ENCODE measurements at places on chromosomes 3 and 15. TPM values are rescaled to one million over a fixed set of nuclear protein-coding genes. Genes with fewer than 3 reads are reported as not detected.

DNA sequence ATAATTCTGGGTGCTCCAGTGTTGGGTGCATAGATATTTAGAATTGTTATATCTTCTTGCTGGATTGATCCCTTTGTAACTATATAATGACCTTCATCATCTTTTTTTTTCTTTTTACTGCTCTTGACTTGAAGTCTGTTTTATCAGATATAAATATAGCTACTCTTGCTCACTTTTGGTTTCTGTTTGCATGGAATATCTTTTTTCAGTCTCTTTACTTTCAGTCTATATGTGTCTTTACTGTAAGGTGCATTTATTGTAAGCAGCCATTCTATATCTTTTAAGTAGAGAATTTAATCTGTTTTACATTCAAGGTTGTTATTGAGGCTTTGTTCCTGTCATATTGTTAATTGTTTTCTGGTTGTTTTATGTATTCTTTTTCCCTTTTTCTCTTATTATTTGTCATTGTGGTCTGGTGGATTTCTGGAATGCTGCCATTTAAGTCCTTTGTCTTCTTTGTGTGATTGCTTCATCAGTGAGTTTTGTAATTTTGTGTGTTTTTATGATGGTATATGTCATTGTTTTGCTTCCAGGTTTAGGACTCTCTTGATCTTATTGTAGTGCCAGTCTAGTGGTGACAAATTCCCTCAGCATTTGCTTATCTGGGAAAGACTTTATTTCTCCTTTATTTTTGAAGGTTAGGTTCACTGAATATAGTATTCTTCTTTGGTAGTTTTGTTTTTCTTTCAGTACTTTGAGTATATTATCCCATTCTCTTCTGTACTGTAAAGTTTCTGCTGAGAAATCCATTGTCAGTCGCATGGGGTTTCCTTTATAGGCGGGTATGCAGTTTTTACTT, 8.3 kb upstream of the PRR23C start:
- H3K27me3 ChIP-seq, result no peaks in the 10 kb centered on the region
- H3K36me3 ChIP-seq, result no peaks in the 10 kb centered on the region
- H3K4me1 ChIP-seq, result no peaks in the 10 kb centered on the region
- no peak for DNase-seq
- no peak overlapping the region for H3K27ac ChIP-seq

DNA sequence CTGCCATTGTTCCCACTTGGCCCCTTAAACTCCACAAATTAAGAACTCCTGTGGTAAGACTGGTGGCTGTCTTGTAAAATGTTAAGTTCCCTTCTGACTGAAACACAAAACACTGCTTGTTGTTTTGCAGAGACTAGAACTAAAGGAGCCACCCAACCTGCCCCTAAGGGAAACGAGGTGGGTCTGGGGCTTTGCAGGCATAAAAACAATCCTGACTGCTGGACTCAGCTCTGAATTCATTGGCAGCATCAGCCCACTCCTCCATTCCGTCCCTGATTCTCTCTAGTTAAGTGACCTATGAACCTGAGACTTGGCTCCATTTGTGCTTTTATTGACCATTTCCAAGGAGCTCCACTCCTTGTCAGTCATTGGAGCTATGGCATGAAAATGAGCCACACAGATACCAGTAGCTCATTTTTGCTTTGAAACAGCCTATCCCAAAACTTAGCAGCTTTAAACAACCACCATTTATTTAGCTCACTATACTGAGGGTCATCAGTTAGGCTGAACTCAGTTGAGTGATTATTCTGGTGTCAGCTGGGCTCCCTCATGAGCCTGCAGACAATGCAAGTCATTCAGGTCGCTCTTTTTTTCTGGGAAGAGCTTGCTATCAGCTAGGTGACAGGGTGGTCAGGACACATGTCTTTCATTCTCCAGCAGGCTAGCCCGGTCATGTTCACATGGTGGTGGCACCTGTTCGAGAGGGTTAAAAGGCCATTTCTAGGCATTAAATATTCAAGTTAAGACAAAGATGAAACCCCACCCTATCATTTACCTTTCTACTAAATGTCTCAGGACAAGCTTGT, 175.1 kb upstream of the CTNNB1 start:
- no peak overlapping the region for H3K27ac ChIP-seq
- no peak for DNase-seq

DNA sequence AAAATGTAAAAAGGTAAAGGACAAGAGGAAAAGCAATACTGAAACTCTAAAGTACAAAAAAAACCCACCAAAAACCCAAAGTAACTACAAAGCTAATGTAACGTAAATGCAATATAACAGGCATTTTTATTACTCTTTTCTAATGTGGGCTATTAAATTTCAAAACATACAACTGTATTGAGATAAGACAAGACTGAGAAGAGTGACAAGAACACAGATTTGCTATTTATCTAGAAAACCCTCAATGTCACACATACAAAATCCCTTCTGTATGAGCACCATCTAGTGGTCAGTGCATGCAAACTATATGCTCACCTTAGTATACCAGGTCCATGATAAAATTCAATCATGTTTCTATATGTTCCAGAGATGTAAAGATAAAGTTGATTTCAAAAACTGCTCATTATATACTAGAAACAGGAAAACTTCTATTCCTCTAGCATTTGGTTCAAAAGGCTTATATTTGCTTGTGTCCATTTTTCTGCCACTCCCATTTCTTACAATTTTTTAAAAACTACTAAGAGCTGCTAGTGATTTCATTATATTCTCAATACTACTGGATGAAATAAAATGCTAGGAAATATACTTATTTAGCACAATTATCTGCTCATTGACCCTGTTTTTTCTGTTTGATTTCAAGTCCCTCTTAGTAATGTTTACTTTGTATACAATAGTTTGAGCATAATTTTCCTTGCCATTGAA, 111.4 kb downstream of the DLG1 start:
- no peak overlapping the region for H3K4me3 ChIP-seq
- peaks cover 4% of the 10 kb centered on the region for H3K36me3 ChIP-seq
- no peaks in the 10 kb centered on the region for H3K27me3 ChIP-seq
- no peaks in the 10 kb centered on the region for H3K4me1 ChIP-seq

The CYP11A1 gene
- total RNA-seq, result 0.66 TPM

The WDR93 gene
- 0.09 TPM for total RNA-seq

The P2RY12 gene
- total RNA-seq, result 2.9 TPM

DNA sequence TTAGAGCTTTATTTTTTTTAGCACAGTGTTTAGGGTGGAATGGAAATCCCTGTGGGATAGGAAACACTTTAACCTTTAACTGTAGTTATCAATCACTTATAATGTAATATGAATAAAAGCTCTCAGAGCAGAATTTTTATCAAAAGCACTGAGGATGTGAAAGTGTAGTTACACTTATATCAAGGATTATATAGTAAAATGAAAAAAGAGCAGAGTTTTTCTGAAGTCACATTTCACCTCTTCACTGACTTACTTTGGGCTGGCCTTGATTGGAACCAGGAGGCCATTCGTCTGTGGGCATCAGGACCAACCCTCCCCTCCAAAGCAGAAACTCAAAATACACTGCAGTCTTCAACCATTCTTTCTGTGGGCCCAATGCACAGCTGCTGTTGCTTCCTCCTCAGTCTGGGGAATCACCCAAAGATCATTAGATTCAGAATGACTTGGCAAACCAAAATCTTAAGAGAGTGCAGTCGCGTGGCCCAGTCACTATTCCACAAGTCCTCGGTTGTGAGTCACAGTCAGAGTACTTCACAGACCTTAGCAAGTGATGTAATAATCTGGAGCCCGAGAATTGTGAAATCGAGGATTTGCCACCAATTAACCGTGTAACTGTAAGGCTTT, 132.6 kb upstream of the COL8A1 start:
- H3K27me3 ChIP-seq, result no peaks in the 10 kb centered on the region
- H3K4me3 ChIP-seq, result no peak overlapping the region
- no peaks in the 10 kb centered on the region for H3K36me3 ChIP-seq
- H3K27ac ChIP-seq, result no peak overlapping the region

DNA sequence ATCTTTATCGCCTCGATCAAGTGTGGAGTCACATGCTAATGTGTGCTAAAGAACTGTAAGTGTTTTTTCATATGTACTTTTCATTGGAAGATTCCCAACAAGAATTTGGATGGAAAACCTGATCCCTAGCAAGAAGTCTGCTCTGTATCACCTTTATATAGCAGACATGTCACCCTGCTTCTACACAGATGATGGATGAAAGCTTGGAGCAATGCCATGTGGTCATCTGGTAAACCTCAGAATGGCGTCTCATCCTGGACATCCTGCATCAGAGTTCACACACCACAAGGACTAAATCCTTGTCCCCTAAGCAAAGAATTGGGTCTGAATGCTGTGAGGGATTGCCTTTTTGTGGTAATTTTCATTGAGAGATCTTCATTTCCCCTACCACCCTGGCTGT, 42.1 kb upstream of the CTDSPL start:
- H3K4me1 ChIP-seq, result no peaks in the 10 kb centered on the region
- no peaks in the 10 kb centered on the region for H3K27me3 ChIP-seq
- H3K36me3 ChIP-seq, result no peaks in the 10 kb centered on the region
- no peak overlapping the region for H3K27ac ChIP-seq

- no peak overlapping the region for H3K4me3 ChIP-seq
- no peaks in the 10 kb centered on the region for H3K27me3 ChIP-seq
- no peaks in the 10 kb centered on the region for H3K4me1 ChIP-seq
- no peak overlapping the region for H3K27ac ChIP-seq
These were observed 402.9 kb downstream of the IL20RB start for GRCh38 chr3:137360531-137361201.

GRCh38 chr3:108380128-108380795, 83.9 kb downstream of the HHLA2 start:
- no peaks in the 10 kb centered on the region for H3K36me3 ChIP-seq
- H3K4me1 ChIP-seq, result no peaks in the 10 kb centered on the region
- no peaks in the 10 kb centered on the region for H3K27me3 ChIP-seq
- DNase-seq, result no peak
- H3K27ac ChIP-seq, result no peak overlapping the region

Data from thymus (tissue), 14 donors.